Hematopoietic multipotent progenitor cell (in vitro differentiated cells): ENCODE measurements at places on chromosomes 2 and 18. TPM values are rescaled to one million over a fixed set of nuclear protein-coding genes. Genes with fewer than 3 reads are reported as not detected.

Gene HOXD9
- total RNA-seq, result not detected

Gene MAP3K20
- total RNA-seq, result 10.2 TPM

Gene WNT10A
- 1.1 TPM for total RNA-seq

Gene RASGRP3
- 5.7 TPM for total RNA-seq

Gene IL1RN
- total RNA-seq, result 0.54 TPM

Gene RAB6C
- under 0.01 TPM for total RNA-seq

Gene TSPYL6
- total RNA-seq, result under 0.01 TPM

Gene CCDC121
- 1.9 TPM for total RNA-seq

Gene POTEJ
- under 0.01 TPM for total RNA-seq

Gene ACTR1B
- total RNA-seq, result 92.9 TPM

GRCh38 chr2:227765788-227766372 is 20.2 kb downstream of the SCYGR8 start:
- no peak for DNase-seq

DNA sequence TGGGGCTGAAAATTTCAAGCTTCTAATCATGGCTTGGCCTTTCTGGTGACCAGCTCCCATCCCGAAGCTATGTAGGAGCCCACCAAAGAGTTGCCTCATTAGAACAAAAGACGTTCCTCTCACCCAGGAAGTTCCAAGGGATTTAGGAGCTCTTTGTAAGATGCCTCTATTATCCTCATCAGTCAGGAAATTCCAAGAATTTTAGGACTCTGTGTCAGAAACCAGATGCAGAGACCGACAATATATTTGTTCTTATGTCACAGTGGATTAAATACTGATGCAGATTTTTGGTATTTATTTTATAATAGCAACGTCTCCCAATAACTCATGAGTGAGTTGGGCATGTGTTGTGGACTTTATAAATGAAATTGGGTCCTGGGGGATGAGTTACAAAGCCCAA is 91.8 kb upstream of the SKOR2 start:
- no peak for DNase-seq

DNA sequence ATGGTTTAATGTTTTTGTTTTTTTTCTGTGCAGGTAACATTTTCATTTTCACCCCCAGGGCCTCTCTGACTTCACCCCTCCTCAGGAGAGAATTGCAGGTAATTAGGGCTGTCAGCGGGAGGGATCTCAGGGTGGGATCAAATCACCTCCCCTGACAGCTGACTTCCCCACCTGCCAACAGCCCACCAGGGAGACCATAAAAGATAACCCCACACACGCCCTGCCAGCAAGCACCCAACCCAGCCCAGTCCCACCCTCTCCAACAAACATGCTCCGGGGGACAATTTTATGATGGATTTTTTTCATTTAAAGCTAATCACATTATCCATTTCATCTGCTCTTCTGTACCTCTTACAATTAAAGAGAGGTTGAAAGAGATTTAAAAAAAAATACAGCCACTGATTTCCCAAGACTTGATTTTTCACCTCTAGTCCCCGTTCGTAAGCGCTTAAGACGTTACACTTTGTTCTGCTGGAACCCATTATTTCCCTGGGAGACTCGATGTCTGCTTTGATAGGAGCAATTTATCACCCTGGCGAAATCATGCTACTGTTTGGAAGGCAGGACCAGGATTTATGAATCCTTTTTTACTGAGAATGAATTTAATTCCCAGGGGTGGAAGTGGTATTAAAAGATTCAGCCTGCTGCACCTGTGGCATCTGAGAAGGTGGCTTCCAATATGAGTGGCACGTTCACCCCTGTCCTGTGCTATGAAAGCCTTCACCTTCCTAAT is 232.9 kb upstream of the ID2 start:
- DNase-seq, result no peak

DNA sequence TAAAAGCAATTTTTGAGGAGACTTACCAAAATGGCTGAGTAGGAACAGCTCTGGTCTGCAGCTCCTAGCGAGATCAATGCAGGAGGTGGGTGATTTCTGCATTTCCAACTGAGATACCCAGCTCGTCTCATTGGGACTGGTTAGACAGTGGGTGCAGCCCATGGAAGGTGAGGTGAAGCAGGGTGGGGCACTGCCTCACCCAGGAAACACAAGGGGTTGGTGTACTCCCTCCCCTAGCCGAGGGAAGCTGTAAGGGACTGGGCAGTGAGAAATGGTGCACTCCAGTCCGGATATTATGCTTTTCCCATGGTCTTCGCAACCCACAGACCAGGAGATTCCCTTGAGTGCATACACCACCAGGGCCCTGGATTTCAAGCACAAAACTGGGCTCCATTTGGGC is 419.0 kb downstream of the NUP35 start:
- DNase-seq, result no peak

GRCh38 chr2:202436626-202437025 is 60.5 kb downstream of the BMPR2 start:
- DNase-seq, result no peak

DNA sequence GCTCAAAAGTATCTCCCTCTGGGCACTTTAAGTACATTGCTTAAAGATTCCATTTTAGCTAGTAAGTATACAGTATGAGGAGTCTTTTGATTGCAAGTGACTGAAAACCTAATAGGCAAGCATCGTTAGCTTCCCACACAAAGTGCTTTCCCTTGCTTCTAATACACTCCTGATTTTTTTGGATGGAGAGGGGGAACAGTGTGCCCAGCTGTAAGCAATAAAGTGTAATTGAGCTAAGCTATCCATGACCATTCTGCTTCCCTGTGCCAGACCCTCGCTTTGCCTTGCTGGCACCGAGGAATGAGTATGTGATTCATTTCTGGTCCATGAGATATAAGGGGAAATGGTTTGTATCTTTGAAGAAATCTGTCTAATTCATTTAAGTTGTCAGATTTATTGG is 3.8 kb upstream of the ZNF24 start:
- no peak for DNase-seq

DNA sequence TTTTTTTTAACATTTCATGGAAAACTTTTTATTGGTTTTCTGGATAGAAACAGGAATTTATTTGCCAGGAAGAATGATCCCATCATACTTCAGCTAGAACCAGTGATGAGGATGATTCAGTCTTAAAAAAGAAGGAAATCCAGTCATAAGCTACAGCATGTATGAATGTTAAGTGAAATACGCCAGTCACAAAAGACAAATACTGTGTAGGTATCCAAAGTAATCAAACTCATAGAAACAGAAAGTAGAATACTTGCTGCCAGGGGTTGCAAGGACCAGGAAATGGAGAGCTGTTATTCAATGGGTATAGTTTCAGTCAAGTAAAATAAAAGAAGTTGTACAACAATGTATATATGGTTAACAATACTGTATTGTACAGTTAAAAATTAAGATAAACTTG is 21.3 kb downstream of the PSME4 start:
- no peak for DNase-seq

DNA sequence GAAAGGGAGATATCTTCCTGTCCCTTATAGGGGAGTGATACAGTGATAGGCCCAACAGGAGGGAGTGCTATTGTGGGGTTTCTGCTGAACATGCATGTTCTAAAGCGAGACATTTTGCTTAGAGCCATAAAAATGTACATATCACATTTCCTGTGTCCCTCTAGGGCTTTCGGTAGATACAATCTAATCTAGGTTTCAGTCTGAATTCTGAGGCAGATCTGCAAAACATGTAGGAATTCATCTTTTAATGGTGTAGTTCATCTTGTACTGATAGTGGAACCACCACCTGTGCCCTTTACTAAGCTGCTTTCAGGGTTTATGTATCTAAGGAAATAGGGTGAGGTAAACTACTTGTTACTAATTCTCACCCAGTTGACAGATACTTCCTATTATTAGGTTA is 73.8 kb downstream of the SPTBN1 start:
- no peak for DNase-seq

- DNase-seq, result peak; percentile 80
These were observed 58.7 kb downstream of the THADA start for GRCh38 chr2:43537137-43537536.

GRCh38 chr2:62265106-62265505 is 69.2 kb downstream of the B3GNT2 start:
- DNase-seq, result no peak

DNA sequence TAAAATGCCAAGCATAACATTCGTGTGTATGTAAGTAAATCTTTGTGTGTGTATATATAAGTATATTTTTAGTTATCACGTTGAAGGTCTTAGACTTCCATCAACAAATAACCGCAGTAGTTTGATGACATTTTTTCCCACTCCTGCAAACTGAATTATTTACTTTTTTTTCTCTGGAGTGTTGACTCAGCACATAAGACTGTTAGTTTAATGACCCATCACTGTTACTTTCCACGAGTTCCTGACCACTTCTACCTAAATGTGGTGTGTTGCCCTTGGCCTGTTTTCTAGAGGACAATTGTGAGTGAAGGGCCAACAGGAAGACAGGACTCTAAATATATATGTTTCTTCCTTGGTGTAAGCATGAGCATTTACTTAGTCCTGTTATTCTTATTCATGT is 71.3 kb upstream of the TXNDC2 start:
- no peak for DNase-seq

- no peak for DNase-seq
These were observed 236.0 kb downstream of the DOK6 start for GRCh38 chr18:69636529-69637301.

- DNase-seq, result no peak
These were observed 364.3 kb upstream of the MEX3C start for GRCh38 chr18:51561821-51562220.

DNA sequence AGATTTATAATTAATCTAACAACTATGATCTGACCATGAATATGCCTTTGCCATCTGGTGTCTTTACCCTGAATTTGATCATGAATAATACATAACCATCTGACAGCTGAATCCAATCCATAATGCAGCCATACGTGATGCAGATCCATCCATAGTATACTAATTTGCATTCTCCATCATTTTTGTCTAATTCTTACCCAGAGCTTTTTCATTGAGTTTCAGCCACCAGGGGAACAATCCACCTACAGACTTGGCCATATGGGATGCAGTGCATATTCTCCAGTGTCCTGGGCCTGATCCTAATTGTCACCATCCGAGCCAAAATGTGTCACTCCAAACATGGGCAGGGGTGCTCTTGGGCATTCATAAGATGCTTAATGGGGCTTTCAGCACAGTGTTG is 227.2 kb upstream of the CRIM1 start:
- no peak for DNase-seq

DNA sequence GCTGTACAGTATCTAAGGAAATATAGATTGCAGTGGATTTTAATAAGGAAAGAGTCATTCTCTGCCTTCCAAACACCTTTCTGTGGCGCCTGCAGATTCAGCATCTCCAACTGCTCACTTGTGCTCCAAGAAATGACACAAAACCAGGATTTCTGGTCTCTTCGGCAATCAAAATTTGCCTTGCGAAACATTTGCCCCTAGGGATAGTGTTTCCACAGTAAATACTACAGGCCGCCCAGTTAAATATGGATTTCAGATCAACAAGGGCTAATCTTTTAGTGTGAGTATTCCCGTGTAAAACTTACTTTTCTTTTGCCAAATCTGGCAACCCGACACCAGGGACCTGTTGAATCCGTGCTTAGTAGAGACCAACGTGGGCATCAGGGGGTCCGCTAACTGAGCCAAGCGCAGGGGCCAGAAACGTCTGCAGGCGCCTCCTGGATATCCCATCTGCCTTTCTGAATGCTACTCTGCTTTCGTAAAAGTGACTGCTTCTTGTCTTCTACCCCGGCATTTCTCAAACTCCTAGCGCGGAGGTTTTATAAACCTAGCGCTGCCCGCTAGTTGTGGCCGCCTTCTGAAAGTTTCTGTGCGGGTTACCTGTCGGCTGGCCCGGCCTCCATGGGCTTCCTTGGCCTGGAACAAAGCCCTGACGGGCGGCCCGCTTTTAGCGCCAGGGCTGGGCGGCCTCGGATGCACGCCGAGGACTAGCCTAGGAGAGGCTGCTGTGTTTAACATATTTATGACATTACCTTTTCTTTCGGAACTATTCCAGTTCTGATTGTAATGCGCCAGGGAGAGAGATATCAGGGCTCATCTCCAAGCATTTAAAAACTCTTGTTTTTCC is 2.5 kb downstream of the CYP1B1 start:
- no peak for DNase-seq

DNA sequence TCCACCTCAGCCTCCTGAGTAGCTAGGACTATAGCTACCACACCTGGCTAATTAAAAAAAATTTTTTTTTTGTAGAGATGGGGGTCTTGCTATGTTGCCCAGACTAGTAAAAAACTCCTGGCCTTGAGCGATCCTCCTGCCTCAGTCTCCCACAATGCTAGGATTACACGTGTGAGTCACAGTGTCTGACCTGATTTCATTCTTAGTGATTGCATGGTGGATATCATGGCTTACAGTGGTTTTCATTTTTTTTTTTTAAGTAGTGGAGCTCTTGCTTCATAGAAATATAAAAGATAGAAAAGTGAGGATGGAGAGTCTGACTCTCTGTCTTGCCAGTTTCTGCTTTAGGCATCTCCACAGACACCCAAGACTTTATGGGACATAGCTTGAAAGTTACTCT is 83.6 kb downstream of the CDC42EP3 start:
- DNase-seq, result no peak

GRCh38 chr2:108492364-108492763 is 41.9 kb upstream of the LIMS1 start:
- DNase-seq, result no peak

GRCh38 chr2:218570850-218571249 is 2.2 kb downstream of the CNOT9 start:
- DNase-seq, result no peak

DNA sequence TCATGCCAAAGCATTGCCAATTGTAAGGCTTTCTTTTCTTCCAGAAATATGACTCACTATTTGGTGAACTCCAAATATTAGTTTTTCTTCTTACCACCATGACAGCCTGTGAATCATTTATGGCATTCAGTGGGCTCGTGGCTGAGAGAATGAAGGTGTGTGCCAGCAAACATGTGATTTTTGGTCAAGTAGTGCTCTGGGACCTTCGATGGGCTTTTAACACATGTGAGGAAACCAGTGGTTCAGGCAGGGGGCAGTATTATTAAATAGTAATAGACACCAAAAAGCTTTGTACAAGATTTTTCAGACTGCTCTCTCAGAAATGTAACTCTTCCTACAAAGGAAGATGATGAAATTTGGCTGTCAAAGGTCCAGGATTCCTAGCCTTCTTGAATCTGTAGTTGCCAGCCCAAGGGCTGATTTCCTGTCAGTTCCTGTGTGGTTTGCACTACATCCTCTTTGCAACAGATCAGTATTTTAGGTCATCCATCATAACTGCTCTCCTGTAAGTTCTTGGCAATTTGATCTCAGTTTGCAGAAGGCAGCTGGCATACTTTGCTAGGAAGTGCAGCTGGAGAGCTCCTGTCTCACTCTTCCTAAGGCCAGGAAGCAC is 64.3 kb downstream of the BABAM2 start:
- DNase-seq, result peak; percentile 93

- no peak for DNase-seq
These were observed 273.3 kb downstream of the GLI2 start for GRCh38 chr2:121008975-121009374.

- DNase-seq, result no peak
These were observed 7.9 kb downstream of the ERFE start for GRCh38 chr2:238166391-238167343.
